ENCODE measurements at places on chromosomes 7 and 10. TPM values are rescaled to one million over a fixed set of nuclear protein-coding genes. Genes with fewer than 3 reads are reported as not detected.

GRCh38 chr7:75945297-75946168 lies 30.6 kb downstream of the POR start:
- DNase-seq = no peak
- no peaks in the 10 kb centered on the region for H3K4me1 ChIP-seq
- no peak overlapping the region for H3K4me3 ChIP-seq
- H3K27me3 ChIP-seq = no peaks in the 10 kb centered on the region
- peaks cover 4% of the 10 kb centered on the region for H3K36me3 ChIP-seq

DNA sequence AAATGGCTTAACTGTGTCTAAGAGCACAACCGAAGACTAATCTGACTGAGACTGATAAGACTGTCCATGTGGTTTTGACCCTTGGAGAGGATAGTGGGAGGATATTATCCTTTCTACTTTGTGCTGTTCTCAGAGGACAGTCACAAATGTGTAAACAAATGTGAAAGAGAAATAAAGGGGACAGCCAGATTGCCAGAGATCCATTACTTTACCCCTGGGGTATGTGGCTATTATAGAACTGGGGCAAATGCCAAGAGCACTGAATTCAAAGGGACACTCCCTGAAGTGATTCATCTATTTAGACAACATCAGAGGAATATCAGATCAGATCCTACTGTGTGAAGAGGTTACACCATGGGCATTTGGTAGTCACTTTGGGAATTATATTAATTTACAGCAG lies 154.7 kb downstream of the RNLS start:
- H3K27ac ChIP-seq = no peak overlapping the region
- H3K27me3 ChIP-seq = no peaks in the 10 kb centered on the region
- no peaks in the 10 kb centered on the region for H3K36me3 ChIP-seq
- no peak for DNase-seq

- DNase-seq = no peak
- no peaks in the 10 kb centered on the region for H3K36me3 ChIP-seq
- H3K27ac ChIP-seq = no peak overlapping the region
- H3K4me3 ChIP-seq = no peak overlapping the region
Observed at GRCh38 chr7:69817121-69817520, 218.8 kb downstream of the AUTS2 start.

- no peaks in the 10 kb centered on the region for H3K27me3 ChIP-seq
- H3K4me1 ChIP-seq = no peaks in the 10 kb centered on the region
- H3K36me3 ChIP-seq = no peaks in the 10 kb centered on the region
- no peak overlapping the region for H3K4me3 ChIP-seq
Observed at GRCh38 chr10:88194041-88194887, 330.8 kb downstream of the PTEN start.

GRCh38 chr10:21926949-21927348 lies 76.6 kb downstream of the DNAJC1 start:
- no peaks in the 10 kb centered on the region for H3K36me3 ChIP-seq
- H3K4me1 ChIP-seq = no peaks in the 10 kb centered on the region
- no peak overlapping the region for H3K4me3 ChIP-seq
- no peak overlapping the region for H3K27ac ChIP-seq
- no peak for DNase-seq
- no peaks in the 10 kb centered on the region for H3K27me3 ChIP-seq

- H3K4me3 ChIP-seq = no peak overlapping the region
- H3K4me1 ChIP-seq = no peaks in the 10 kb centered on the region
- DNase-seq = no peak
- H3K27me3 ChIP-seq = no peaks in the 10 kb centered on the region
- H3K36me3 ChIP-seq = no peaks in the 10 kb centered on the region
Observed at GRCh38 chr10:116331815-116332214, 7.6 kb downstream of the CCDC172 start.

Gene GNAT3
- not detected for total RNA-seq

Gene DRGX
- not detected for total RNA-seq

Gene FEZF1
- not detected for total RNA-seq
